Left lung (tissue), 14 donors: ENCODE measurements at places on chromosomes 6 and 20.

DNA sequence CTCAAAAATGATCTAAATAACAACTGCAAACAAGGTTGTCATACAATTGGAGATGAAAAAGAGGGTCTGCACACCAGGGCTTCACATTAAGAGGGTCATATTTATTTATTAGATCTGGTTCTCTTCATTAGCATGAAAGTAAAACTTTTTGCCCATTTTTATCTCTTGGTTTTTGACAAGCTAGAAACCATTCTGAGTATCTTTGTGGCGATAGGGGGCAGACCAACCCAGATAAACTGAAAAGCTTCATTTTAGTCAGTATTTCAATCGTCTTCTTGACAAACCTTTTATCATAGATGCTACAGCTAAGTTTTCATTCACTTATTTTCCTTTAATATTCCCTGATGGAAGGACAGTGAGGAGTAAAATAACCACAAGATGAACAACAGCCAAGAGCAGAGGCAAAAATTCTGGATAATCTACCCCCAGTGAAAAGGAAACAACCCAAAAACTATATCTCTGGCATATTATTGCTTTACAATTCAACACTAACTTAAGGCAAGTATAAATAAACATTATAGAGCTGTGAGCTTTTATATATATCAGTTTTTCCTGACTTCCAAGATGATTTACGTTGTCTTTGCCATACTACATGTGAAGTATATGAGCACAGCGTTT lies 45.2 kb downstream of the THEMIS start:
- H3K27me3 ChIP-seq, result no peaks in the 10 kb centered on the region
- DNase-seq, result no peak
- no peaks in the 10 kb centered on the region for H3K4me1 ChIP-seq
- H3K36me3 ChIP-seq, result no peaks in the 10 kb centered on the region
- no peak overlapping the region for H3K27ac ChIP-seq

GRCh38 chr20:33192912-33193501 lies 24.1 kb upstream of the BPIFA3 start:
- no peak for DNase-seq
- H3K36me3 ChIP-seq, result no peaks in the 10 kb centered on the region
- no peak overlapping the region for H3K27ac ChIP-seq
- no peaks in the 10 kb centered on the region for H3K27me3 ChIP-seq

- no peaks in the 10 kb centered on the region for H3K4me1 ChIP-seq
- no peaks in the 10 kb centered on the region for H3K36me3 ChIP-seq
- no peak overlapping the region for H3K4me3 ChIP-seq
- H3K27me3 ChIP-seq, result no peaks in the 10 kb centered on the region
- no peak overlapping the region for H3K27ac ChIP-seq
- DNase-seq, result no peak
Observed at GRCh38 chr6:82419132-82419581, 55.5 kb downstream of the TPBG start.

DNA sequence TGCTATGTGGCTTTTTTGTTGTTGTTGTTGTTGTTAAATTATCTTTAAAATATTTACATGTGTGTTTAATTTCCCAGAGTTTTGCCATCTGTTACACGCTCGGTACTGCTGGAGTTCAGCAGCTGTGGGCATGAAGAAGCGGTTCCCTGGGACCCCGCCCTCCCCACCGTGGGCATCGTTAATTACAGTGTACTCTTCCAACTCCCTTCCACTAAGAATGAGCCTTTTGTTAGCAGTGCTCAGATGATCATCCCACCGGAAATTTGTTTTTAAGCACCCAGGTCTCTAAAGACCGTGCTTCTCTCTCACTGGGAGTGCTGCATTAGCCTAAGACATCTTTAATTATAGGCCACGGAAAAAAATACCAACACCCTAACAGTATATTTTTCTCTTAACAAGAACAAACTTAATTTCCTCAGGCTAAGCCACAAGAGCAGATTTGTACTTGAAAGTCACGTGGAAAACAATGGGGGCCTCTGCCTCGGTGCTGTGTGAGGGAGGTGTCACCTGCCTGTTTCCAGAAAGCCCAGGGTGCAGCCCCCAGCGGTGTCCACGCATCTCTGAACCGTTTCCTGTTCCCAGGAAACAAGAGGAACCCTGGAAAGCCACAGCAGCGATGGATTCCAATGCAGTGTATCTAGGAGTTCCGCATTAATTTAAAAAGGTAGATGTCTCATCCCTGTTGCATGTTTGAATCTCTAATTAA lies 113.3 kb upstream of the FRMD1 start:
- H3K4me1 ChIP-seq, result no peaks in the 10 kb centered on the region
- no peaks in the 10 kb centered on the region for H3K36me3 ChIP-seq
- H3K4me3 ChIP-seq, result no peak overlapping the region
- H3K27ac ChIP-seq, result no peak overlapping the region
- no peaks in the 10 kb centered on the region for H3K27me3 ChIP-seq

DNA sequence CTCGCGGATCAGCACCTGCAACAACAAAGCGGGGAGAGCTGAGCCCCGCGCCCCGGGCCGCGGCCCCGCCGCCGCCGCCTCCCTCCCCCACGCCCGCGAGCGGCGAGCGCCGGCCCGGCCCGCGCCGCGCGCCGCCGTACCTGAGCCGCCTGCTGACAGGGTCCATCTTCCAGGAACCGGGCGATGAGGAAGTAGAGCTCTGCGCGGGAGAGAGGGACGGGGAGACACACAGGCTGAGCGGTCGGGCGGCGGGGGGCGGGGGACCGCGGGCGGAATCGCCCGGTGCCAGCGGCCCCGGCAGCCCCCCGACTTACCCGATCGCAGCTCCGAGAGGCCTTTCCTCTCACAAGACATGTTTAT lies 359 bp downstream of the PHIP start:
- DNase-seq, result no peak
- H3K27ac ChIP-seq, result peak overlapping the region; percentile 99
- no peaks in the 10 kb centered on the region for H3K27me3 ChIP-seq
- H3K36me3 ChIP-seq, result no peaks in the 10 kb centered on the region
- peak overlapping the region; percentile 84 for H3K4me3 ChIP-seq
- H3K4me1 ChIP-seq, result peaks cover 43% of the 10 kb centered on the region

GRCh38 chr20:56005389-56005715 lies at the start of gene CBLN4:
Gene CBLN4 (minus strand): TSS chr20:56005519. CDS start chr20:56004171, 1,348 bp downstream.
- no peaks in the 10 kb centered on the region for H3K36me3 ChIP-seq
- no peaks in the 10 kb centered on the region for H3K4me1 ChIP-seq
- peaks cover 41% of the 10 kb centered on the region for H3K27me3 ChIP-seq
- no peak for DNase-seq

DNA sequence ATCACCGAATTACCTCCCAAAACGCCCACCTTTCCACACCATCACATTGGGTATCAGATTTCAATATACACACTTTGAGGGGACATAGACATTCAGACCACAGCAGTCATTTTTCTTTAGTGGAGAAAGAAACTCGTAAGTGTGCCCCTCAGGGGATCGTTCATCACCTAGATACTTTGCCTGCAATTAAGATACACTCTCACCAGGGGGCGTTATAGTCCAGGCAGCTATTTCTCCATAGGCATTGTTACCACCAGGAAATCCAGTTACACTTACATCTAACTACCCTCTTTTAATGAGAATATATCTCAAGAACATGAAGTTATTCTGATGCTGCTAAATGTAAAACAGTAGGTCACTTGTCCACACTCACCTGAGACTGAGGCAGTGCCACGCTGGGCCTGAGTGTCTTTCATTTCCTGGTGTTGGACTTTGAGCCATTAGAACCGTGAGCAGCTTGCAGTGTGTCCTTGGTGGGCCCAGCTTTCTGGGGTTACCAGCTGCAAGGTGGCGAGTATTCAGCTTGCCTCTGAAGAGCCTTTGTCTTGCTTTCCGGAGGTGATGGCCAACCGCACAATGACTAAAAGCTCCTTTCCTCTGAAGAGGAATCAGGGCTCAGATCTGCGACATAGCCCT lies 35.1 kb upstream of the UNC93A start:
- H3K4me3 ChIP-seq, result no peak overlapping the region
- H3K27me3 ChIP-seq, result no peaks in the 10 kb centered on the region
- H3K36me3 ChIP-seq, result no peaks in the 10 kb centered on the region
- no peak for DNase-seq
- H3K4me1 ChIP-seq, result no peaks in the 10 kb centered on the region
- no peak overlapping the region for H3K27ac ChIP-seq

DNA sequence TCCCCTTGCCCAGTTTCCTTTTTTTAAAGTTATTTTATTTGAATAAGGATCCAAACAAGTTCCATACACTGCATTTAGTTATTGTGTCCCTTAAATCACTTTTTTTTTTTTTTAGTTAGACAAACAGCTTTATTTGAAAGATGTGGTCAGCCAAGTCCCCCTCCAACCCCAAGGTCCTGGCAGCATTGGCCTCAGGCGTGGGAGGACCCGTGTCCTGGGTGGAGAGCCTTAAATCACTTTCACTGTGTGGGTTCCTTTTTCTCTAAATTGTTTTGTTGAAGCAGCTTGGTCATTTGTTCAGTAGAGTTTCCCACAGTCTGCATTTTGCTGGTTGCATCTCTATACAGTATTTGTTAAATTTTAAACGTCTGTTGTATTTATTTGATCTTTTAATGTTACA lies 5.2 kb upstream of the TBCC start:
- H3K27me3 ChIP-seq, result no peaks in the 10 kb centered on the region
- no peaks in the 10 kb centered on the region for H3K36me3 ChIP-seq
- H3K4me1 ChIP-seq, result peaks cover 12% of the 10 kb centered on the region
- H3K4me3 ChIP-seq, result no peak overlapping the region
